ENCODE measurements at places on chromosomes 4 and X. TPM values are rescaled to one million over a fixed set of nuclear protein-coding genes. Genes with fewer than 3 reads are reported as not detected.

DNA sequence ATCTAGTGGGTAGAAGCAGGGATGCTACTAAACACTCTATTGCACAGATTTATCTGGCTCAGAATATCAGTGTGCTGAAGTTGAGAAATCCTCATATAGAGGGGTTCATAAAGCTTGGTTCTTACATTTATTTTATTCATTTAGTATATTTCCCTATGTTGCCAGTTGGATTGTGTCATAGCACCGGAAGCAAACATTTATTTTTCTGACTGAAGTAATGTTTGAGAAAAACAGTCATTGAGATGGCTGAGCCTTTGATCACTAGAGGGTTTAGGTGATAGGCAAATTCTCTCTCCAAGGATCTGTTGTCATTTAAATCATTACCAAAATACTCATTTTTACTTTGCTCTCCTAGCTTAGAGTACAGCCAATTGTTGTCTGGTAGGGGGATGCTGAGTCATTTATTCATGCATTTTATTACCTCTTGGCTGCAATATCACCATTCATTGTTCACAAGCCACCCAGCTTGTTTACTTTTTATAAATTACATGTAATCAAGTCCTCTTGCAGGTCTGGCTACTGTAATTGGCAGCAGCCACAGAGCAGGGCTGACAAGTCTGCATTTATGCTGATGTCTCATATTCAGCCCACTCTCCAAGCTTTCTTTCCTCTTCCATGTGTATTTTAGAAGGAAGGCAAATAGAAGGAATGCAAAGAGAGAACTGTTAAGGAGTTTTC lies 15.2 kb downstream of the GAB1 start:
- no peak for DNase-seq

DNA sequence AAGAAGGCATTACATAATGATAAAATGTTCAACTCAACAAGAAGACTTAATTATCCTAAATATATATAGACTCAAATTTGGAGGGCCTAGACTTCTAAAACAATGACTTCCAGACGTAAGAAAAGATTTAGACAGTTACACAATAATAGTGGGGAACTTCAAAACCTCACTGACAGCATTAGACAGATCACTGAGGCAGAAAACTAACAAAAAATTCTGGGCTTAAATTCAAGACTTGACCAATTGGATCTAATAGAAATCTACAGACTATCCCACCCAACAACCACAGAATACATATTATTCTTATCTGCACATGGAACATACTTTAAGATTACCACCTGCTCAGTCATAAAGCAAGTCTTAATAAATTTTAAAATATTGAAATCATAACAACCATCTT lies 93.3 kb upstream of the ARSJ start:
- DNase-seq: no peak

GRCh38 chrX:39260965-39261364 lies 459.7 kb downstream of the MID1IP1 start:
- no peak for DNase-seq

- DNase-seq: no peak
Observed at GRCh38 chrX:10433296-10433965, 187.0 kb downstream of the MID1 start.

DNA sequence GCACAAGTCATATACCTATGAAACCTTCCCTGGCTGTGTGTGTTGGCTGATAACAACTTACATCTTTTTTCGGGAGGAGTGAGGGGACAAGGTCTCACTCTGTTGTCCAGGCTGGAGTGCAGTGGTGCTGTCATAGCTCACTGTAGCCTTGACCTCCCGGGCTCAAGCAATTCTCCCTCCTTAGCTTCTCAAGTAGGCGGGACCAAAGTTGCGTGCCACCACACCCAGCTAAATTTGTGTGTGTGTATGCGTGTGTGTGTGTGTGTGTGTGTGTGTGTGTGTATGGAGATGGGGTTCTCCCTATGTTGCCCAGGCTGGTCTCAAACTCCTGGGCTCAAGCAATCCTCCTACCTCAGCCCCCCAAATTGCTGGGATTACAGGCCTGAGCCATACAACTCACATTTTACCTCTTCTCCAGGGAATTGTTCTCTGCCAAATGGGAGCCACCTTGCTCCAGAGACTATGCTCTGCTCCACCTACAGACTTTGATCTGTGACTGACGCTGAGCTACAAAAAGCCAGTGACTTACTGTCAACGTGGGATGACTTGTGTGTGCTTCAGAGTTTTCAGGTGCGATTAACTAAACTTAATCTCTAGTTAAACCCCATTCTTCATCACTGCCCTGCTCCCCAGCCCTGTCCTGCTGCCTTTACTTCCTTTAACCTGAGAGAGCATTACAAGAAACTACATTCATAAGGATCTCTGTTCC lies 2.0 kb upstream of the BEX4 start:
- no peak for DNase-seq

- no peak for DNase-seq
Observed at GRCh38 chr4:38559374-38559773, 104.6 kb upstream of the KLF3 start.

DNA sequence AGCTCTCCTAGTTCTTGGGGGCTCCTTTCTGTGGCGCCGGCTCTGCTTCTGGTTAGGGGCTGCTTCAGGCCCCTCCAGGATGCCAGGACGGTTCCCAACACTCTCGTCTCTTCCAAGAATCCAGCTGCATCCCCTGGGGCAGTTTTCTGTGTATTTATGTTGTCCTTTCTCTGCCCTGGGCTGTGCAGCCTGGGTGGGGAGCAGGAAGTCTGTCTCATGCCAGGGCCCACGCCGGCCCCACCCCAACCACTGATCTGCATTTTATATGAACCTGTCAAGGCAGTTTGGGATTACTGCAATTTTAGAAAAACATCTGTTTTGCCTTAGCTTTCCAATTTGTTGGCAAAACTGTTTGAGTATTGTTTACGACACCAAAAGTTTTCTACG lies 14.6 kb downstream of the CTBP1 start:
- DNase-seq: no peak

GRCh38 chrX:150429594-150429993 lies 66.5 kb downstream of the MAMLD1 start:
- DNase-seq: no peak

- no peak for DNase-seq
Observed at GRCh38 chrX:10628906-10629305, 8.5 kb upstream of the MID1 start.

RASSF6 gene
- total RNA-seq: not detected

COX7B2 gene
- total RNA-seq: not detected

Measured in osteocyte (in vitro differentiated cells).